ENCODE measurements at places on chromosomes 7 and 10. TPM values are rescaled to one million over a fixed set of nuclear protein-coding genes. Genes with fewer than 3 reads are reported as not detected.

Gene JAKMIP3
- total RNA-seq, result 1.4 TPM

Gene RPA3
- 21.8 TPM for total RNA-seq

Gene PKD1L1
- total RNA-seq, result 2.1 TPM

Gene ERCC6
- 35.5 TPM for total RNA-seq

Gene GIMAP8
- 7.5 TPM for total RNA-seq

Gene APBB1IP
- 2.9 TPM for total RNA-seq

Gene PLXNA4
- 17.5 TPM for total RNA-seq

Gene CFAP70
- total RNA-seq, result 4.9 TPM

Gene CACNA2D1
- 103 TPM for total RNA-seq

Gene PPIA
- 863 TPM for total RNA-seq

Gene ACHE
- total RNA-seq, result 25.7 TPM

Gene PKD2L1
- total RNA-seq, result 0.16 TPM

Gene FAM131B
- total RNA-seq, result 13.0 TPM

Gene LOXL4
- 7.9 TPM for total RNA-seq

Gene ABCC2
- 3.4 TPM for total RNA-seq

Gene CALHM1
- not detected for total RNA-seq

Gene CCDC7
- total RNA-seq, result 66.3 TPM

Gene WASHC2A
- 41.3 TPM for total RNA-seq

Gene ANKRD30A
- not detected for total RNA-seq

Gene VGF
- 2.2 TPM for total RNA-seq

Gene CH25H
- 0.99 TPM for total RNA-seq

Gene CPA5
- 0.55 TPM for total RNA-seq

Gene EIF5AL1
- total RNA-seq, result 0.11 TPM

Gene TBX20
- 4.6 TPM for total RNA-seq

Gene NUTM2B
- 0.66 TPM for total RNA-seq

Gene CHAT
- 1.8 TPM for total RNA-seq
